ENCODE measurements at places on chromosomes 7 and 10.
A peak's percentile ranks its signal among the peaks of the same experiment; 100 is the strongest.

DNA sequence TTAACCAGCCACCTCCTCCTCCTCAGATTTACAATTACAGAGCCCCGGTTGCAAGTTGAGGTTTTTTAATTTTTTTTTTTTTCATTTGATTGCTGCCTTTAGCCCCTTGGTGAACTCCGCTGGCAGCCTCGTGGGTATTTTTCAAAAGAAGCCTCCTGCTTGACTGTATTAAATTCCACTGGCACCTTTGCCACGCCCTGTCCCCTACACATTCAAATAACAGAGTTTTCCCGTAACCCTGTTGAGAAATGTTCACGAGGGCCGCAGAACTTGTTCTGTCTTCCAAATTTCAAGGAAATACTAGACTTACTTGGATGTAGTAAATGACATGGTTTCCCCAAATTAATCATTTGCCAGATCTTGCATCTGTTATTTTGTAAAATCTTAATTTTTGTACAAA is 167.0 kb downstream of the ARID5B start:
- DNase-seq, result no peak

DNA sequence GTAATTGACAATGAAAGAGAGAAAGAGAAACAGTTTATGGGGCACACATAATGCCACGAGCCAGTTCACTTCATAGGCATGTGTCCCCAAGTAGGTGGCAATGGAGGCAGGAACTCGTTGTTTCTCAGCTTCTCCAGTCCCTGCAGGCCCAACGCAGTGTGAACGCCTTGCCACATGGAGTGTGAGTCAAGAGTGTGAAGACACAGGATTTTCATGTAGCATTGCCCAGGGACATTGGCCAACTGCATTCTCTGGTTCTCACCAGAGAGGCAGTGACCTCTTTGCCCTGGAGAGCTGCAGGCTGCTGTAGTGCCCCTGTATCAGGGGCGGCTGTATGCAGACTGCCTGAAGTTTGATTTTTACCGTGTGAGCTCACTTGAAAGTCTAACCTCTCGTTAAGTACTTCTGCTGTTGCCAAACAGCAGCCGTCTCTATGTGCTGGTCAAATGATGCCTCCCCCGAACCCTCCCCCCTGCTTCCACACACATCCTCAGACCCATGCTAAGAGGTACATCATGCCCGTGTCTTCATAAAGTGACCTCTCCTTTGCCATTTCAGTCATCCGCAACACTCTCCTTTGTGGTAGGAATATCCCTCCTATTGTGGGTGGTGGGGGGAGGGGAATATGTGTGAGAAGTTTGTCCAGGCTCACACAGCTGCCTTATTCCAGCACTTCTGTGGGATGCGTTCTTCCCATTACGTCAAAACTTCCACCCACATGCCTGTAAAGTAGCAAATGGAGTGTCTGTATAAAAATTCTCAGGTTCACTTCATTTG is 12.7 kb downstream of the LRRC18 start:
- DNase-seq, result no peak

- no peak for DNase-seq
These were observed 61.6 kb downstream of the CCDC71L start for GRCh38 chr7:106599343-106599698.

- no peak for DNase-seq
These were observed 183.1 kb downstream of the CHN2 start for GRCh38 chr7:29377718-29378117.

GRCh38 chr10:35594115-35595079 is 10.7 kb upstream of the GJD4 start:
- DNase-seq, result no peak

DNA sequence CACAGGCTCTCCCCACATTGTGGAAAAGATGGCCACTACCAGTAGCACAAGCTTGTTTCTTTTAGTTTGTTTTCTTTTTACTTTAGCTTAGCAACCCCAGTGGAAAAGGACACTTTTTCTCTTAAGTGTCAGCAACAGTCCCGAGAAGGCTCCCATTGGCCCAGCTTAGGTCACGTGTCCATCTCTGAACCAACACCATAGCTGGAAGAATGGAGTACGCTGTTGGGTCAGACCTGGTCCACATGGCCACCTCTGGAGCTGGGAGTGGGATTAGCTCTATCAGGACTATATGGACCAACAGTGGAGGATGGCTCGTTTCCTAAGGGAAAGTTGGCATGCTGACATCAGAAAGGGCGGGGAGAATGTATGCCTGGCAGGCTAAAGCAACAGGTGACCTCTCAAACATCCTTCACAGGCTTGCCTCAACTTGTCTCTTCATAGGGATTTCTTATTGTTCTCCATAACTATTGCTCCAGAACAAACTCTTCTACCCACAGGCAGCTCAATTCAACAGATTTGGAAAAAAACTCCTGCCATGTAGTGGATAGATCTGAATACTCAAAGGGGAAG is 27.6 kb upstream of the NEUROG3 start:
- no peak for DNase-seq

GRCh38 chr7:27154901-27155815 is 1.3 kb downstream of the HOXA7 start:
- no peak for DNase-seq

- no peak for DNase-seq
These were observed 55.2 kb upstream of the DDC start for GRCh38 chr7:50620433-50620832.

DNA sequence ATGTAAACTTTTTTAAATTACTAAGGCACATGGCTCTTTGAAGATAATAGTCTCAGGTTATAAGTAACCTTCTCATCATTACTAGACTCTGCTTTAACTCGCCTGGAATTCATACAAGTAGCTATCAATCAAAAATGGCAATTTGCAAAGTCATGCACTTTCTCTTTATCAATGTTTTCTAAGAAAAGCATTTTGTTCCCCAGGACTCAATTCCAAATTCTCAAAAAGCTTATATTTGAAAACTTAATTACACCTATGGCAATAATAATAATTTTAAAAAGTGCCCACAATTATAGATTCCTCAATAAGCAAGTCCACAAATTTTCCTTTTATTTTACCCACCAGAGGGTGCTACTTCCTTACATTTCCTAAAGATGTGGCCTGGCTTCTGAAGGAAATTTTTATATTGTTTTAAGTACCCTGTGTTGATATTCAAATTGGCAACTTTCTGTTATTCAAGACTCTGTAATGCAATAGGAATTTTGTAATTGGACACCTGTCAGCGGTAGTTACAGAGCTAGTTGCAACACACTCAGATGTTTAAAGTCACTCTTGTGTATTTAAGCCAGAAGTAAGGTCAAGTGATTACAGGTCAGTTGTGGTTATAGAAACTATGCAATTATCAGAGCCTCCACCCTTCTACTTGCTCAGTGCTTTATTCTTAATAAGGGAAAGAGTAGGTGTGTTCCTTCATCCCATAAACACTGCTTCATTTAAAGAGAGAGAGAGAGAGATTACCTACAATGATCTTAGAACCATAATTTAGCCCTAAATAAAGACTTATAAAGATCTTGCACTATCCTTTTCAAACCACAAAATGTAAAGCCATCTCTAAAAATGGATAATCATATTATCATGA is 47.1 kb upstream of the HYAL4 start:
- DNase-seq, result no peak

- no peak for DNase-seq
These were observed 1.4 kb downstream of the CHST3 start for GRCh38 chr10:71965623-71966022.

DNA sequence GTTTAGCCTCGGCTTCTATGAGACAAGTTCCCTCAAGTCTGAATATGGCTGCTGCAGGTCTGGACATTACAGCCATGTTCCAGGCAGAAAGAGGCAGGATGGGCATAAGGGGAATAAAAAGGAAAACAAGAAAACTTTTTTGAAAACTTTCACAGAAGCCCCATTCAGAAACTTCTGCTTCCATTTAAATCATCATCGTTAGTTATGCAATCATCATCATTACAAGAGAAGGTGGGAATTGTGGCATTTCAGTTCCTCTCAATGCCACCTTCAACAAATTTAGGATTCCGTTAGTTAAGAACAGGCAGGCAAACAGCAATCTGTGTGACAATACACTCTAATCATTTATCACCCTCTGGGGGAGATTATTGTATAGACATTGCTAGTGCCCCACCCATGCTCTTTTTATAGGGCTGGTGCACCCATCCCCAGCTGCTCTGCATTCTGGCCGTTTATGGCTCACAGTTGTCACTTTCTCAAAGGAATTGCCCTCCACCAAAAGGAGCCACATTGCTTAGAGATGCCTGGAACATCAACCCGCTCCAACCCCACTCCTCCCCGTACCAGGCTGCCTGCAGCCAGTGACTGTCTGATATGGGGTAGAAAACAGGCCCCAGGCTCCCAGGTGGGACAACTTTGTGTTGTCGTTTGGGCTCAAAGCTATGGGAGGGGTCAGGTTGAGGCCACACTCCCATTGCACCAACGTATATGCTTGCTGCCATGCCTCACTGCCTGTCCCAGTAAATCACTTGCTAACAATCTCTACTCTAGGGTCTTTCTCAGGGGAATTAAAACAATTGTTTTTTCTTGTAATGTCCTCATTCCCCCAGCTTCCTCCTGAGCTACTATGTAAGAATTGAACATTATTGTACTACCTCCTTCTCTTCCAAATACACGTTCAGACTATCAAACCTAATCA is 24.2 kb downstream of the ITGB8 start:
- DNase-seq, result no peak

DNA sequence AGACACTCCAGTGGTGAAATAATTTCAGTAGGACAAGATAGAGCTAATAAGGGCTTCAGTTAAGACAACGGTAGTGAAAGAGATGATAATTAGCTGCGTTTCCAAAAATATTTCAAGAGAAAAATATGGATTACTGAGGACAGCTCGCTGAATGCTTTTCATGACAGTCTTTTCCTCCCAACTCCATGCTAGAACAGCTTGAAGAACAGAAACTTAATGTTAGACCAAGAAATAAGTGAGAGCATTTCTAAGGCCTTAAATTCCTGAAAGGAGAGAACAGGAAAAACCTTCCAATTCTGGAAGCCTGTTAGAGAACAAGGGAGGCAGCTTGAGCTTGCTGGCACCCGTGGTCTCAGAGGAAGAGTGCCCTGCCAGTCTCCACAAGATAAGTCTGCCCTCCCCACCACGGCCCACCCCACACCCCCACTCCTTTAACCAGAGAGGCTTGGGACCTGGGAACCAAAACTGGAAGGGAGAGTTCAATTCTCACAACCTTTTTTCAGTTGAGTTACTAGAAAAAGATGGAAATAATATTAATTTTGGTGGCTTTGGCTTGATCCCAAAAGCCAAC is 1148.0 kb upstream of the CELF2 start:
- peak; percentile 17 for DNase-seq

DNA sequence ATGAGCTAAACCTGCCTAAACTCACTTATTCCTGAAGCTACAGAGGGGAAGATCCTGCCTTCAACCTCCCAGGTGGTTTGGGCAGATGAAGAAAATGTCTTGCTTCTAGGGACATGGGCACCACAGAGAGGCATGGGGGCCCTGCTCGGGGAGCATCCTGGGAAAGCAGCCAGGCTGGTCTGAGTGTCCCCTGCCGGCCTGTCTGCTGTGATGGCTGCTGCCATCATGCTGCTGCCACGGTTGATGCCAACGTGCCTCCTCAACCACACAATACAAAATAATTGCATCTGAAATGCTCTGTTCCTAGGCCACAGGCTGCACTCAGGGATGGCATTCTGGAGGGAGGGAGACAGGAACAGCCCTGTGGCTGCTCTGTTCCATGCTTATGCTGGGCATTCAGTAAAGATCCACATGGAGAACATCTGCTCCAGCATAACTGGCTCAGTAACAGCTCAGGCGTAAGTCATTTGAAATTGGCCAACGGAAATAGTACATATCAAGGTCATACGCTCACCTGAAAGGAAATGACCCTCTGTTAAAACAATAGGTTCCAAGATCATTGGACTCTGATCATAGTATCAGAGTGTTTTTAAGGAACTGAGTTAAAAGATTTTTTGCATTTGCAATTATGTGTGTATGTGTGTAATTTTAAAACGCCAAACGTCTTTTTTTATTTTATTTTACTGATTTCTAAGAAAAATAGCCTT is 299.0 kb downstream of the TNS3 start:
- no peak for DNase-seq

- DNase-seq, result no peak
These were observed 828 bp downstream of the BNIP3 start for GRCh38 chr10:131980761-131981428.

- DNase-seq, result no peak
These were observed 35.4 kb downstream of the GAD2 start for GRCh38 chr10:26251925-26252324.

GRCh38 chr10:101280511-101280910 is 51.2 kb upstream of the LBX1 start:
- no peak for DNase-seq

GRCh38 chr10:29370097-29371092 is 81.5 kb downstream of the LYZL1 start:
- no peak for DNase-seq

DNA sequence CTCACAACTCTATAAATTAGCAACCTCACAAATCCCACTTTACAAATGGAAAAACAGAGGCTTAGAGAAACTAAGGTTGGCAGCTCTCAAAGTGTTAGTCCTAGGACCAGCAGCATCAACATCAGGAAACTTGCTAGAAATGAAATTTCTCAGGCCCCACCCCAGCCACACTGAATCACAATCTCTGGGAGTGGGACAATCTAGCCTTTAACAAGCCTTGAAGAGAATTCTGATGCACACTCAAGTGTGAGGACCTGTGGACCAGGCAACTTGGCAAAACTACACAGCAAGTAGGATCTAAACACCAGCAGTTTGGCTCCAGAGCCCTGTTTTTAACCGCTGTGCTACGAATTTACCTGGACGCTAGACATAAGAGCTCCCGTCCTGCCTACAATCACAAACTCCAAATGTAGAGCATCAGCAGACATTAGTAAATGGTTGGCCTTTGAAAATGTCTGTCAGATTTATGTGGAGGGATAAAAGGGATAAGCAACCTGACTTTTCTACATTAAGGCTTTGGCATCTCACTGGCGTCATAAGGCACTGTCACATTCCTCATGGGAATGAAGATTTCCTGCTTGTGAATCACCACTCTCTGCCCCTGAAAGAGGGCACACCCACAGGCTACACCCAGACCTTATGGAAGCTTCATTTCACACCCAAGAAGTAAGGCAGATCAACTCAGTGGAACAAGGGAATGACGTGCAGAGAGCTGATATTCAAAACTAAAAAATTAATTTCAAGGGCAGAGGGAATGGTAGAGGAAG is 34.5 kb downstream of the PPP1R3C start:
- DNase-seq, result no peak

- DNase-seq, result peak; percentile 53
These were observed at the start of gene PRKRIP1 for GRCh38 chr7:102395873-102396709. Gene PRKRIP1, plus strand, starts transcription at chr7:102396363. Its CDS starts 49 bp downstream, at chr7:102396412.

GRCh38 chr10:102408728-102409603 is 9.6 kb downstream of the PSD start:
- no peak for DNase-seq

GRCh38 chr7:148575640-148576411 is 14.7 kb upstream of the C7orf33 start:
- no peak for DNase-seq

- no peak for DNase-seq
These were observed 25.7 kb downstream of the ABI1 start for GRCh38 chr10:26835025-26835424.

- DNase-seq, result no peak
These were observed 117.4 kb upstream of the POM121L12 start for GRCh38 chr7:52917982-52918578.

DNA sequence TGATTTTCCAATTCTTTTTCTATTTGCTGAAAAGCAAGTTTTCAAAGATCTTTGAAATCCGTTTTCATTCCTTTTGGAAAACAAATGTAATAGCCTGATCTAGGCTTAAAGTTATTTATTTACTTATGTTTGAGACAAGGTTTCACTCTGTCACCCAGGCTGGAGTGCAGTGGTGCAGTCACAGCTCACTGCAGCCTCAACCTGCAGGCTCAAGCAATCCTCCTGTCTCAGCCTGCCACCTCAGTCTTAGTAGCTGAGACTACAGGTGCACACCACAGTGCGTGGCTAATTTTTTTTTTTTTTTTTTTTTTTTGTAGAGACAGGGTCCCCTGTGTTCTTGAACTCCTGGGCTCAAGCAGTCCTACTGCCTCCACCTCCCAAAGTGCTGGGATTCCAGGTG is 4.6 kb downstream of the ST7 start:
- DNase-seq, result no peak

Data from cerebellar nuclear complex (tissue), 1 donor.